ENCODE measurements at places on chromosomes 5 and 9. TPM values are rescaled to one million over a fixed set of nuclear protein-coding genes. Genes with fewer than 3 reads are reported as not detected.

DNA sequence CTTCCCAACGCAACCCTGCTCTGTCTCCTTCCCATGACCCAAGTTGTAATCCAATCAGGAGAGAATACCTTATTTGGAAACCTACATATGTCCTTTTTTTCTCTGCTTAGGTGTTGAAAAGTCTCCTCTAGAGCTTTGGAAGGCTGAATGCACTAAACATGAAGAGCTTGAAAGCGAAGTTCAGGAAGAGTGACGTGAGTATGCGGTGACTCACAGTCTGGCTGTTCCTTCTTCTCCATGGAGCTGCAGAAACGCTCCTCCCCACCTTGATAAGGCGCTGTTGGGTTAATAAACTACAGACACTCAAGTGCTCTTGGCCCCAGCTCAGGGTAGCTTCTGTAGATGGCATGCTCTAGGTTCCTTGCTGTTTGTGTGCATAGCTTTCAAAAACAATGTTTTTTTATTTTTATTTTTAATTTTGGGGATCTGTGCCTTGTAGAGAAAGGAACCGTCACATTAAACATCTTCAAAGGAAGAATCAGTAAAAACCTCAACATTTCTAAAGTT is 30.7 kb downstream of the RAI14 start:
- no peak for DNase-seq

- DNase-seq: no peak
These were observed 159.6 kb upstream of the TAS2R1 start for GRCh38 chr5:9789777-9790176.

The COL5A1 gene
- total RNA-seq: 12.1 TPM

The SLC36A3 gene
- total RNA-seq: not detected

DNA sequence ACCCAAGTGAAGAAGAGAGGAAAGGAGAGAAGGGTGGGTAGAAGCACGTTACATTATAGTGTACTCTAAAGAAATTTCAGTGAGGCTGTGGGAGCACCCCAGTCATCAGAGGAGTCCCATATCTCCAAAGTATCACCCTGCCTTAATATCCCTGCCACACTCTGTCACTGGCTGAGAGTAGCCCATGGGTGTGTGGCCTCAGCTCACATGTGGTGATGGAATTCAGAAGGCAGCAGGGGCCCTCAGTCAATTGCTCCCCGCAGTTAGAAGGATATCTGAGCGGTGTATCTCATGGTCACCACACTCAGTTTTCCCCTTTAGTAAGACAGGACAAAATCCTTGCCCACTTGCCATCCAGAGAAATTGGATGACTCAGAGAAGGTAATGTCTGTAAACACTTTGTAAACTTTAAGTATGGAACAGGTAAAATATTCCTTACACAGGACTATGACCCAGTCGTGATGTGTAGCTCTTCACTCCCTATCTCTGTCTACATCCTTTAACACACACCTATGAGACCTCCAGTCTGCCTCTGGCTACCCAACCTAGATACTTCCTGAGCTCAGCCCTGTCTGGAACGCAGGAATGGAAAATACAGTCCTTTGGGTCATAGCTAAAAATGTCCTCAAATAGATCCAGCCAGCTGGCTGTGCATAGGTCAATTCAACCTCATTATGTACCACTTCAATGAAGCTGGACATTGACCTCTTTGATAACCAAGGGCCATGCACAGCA is 24.3 kb upstream of the PLIN2 start:
- DNase-seq: no peak

DNA sequence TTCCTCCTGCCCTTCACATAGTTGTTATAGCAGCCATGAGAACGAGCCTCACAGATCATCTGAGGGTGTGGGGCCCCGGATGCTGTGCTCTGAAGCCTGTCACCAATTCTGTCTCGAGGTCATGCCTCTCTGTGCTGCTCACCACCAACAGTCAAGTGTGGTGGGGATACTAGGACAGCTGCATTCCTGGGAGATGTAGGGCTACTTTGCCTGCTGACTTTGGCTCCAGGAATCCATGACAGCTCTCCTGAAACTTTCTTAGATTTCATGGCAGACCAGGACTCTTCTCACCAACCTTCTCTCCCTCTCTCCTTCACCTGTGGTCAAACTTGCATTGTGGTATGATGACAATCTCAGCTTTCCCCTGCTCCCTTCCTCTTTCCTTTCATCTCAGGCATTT is 395.9 kb downstream of the PSAT1 start:
- DNase-seq: no peak

The FAM221B gene
- total RNA-seq: 0.15 TPM

- DNase-seq: no peak
These were observed 19.8 kb downstream of the IFT74 start for GRCh38 chr9:26975728-26976707.

- DNase-seq: no peak
These were observed 2.4 kb upstream of the LCN8 start for GRCh38 chr9:136760424-136760823.

DNA sequence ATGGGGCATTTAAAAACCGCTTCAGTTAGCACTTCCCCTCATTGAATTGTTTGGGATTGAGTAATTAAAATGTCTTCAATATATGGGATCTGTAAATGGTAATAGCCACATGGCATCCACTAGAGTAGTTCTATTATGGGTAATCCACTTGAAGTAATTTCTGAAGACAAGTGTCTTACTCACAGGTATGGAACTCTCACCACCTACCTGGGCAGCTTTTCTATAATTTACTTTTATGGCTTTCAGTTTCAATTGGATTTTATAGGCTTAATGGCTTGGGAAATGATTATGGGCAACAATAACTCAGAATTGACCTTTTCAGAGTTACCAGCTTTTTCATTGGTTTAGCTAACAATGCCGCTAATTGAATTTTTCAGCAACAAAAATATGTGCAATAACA is 597.9 kb downstream of the PTPRD start:
- no peak for DNase-seq

DNA sequence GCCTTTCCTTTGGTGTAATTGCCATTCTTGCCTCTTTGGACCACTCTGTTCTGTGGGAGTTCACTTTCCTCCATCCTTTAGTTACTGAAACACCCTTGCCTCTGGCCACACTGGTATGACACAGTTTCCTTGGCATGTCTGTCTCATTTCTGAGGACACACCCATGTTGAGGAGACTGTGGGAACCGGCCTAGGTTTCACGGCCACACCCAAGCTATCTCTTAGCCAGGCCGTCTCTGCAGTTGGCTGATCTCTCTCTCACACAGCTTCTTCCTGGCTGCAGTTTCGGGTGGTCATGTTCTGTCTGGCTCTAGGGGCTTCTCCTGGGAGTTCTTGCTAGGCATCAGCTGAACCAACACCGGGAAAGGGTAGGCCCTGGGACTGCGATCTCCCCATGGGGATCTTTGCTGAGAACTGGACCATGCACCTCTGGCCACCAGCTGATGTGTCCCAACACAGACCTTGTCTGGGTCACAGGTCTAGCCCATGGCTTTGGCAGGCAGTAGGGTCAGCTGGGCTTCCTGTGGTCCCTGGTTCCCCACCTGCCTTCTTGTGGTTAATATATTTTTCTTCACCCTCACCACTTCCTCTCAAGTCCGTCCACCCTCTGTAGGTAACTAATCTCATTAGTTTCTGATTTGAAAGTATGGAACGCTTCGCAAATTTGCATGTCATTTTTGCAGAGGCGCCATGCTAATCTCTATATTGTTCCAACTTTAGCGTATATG is 24.9 kb downstream of the ARHGEF37 start:
- no peak for DNase-seq

- DNase-seq: no peak
These were observed 23.4 kb downstream of the AKNA start for GRCh38 chr9:114364134-114365041.
